ENCODE measurements at places on chromosomes 7 and 10. TPM values are rescaled to one million over a fixed set of nuclear protein-coding genes. Genes with fewer than 3 reads are reported as not detected.

The MEOX2 gene
- not detected for total RNA-seq

The BET1 gene
- 17.2 TPM for total RNA-seq

DNA sequence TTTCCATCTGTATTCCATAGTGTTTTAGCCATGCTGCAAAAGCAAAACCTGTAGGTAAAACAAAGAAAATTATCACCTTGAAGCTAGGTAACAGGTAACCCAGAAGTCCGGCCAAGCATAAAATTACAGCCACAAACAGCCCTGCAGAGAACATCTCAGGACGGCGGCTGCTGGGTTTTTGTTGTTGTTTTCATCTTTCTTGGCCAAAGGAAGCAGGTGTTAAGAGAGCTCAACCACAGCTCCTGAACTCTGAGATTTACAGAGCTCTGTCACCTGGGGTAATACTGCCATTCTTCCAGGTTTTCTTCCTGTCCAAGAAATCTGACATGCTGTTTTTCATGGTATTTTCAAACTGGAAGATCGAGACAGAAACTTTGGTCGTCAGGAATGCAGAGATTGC, 847 bp upstream of the SCIN start:
- no peak for DNase-seq

- DNase-seq, result no peak
Measured at GRCh38 chr10:10489076-10489475, 528.6 kb upstream of the CELF2 start.

- DNase-seq, result no peak
Measured at GRCh38 chr7:81473236-81473635, 296.6 kb downstream of the HGF start.

DNA sequence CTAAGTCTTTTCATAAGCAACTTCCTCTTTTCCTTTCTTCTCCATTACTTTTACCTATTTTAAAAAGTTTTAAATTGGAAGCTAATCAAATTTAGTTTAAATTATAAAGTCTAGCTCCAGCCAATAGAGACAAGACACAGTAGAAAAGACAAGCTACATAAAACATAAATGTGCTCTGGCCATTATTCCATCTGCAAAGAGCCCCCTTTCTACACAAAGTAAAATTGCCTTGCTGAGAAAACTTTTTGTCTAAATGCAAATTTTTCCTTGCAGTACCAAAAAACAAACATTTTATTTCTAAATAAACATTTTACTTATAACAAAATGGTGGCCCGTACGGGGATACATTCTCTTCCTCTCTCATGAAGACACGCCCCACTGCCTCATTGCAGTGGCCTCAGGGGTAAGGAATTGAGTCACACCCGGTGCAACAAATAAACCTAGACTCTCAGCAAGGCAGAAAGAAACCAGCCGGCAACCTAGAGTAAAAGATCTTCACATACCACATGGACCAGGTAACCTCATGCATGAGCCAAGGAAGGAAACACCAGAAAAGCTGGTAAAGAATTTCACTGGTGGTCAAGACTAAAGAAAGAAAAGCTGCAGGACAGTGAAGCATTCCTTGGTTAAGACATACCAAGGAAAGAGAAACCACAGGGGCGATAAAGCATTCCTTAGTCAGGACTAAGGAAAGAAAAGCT, 71.6 kb upstream of the ZNF746 start:
- DNase-seq, result no peak

DNA sequence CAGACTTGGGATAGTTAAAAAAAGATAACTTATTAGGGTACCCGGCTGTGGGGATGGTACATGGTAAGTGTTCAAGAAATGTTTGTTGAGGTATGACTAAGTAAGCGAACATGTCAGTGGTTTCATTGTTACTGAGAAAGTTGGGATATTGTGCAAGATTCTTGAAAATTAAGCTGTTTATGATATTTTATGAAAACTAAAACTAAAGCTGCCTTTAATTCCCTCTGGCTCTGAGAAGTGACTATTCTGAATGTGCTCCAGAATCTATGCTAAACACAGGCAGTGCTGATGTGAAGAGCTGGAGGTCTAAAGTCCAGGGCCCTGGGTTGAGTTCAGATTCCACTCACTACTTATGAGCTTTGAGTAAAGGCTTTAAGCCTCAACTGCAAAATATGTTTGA, 72.9 kb downstream of the AOAH start:
- DNase-seq, result no peak

Data from HCT116 (cell line).